Activated T-cell treated with anti-CD3 and anti-CD28 coated beads, Interleukin-2, amount 50 U/mL, for 72 hours (primary cell): ENCODE measurements at places on chromosomes 3 and 15. TPM values are rescaled to one million over a fixed set of nuclear protein-coding genes. Genes with fewer than 3 reads are reported as not detected.

The PLA2G4E gene
- total RNA-seq: not detected

The IMPG2 gene
- total RNA-seq: 0.86 TPM

The TMEM207 gene
- total RNA-seq: not detected

The POLG gene
- 74.1 TPM for total RNA-seq

The TMEM212 gene
- not detected for total RNA-seq

The SEMA4B gene
- total RNA-seq: 14.2 TPM

The INKA1 gene
- 1.5 TPM for total RNA-seq

The DPP8 gene
- 38.6 TPM for total RNA-seq

The ARHGEF26 gene
- 0.32 TPM for total RNA-seq

The SUMF1 gene
- 5.0 TPM for total RNA-seq

The SH3GL3 gene
- total RNA-seq: 0.19 TPM

The SCAANT1 gene
- total RNA-seq: not detected

The MME gene
- not detected for total RNA-seq

The SHQ1 gene
- 26.7 TPM for total RNA-seq

DNA sequence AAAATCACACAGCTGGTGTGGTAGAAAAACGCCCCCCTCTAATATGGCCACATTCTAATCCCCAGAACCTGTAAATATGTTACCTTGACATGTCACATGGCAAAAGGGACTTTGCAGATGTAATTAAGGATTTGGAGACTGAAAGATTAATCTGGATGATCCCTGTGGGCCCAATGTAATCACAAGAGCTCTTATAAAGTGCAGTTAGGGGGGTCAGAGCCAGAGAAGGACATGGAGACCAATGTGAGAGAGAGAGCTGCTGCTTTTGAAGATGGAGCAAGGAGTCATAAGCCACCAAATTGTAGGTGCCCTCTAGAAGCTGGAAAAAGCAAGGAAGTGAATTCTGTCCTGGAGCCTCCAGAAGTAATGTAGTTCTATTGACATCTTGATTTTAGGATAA, 152.6 kb downstream of the PEX5L start:
- no peak for DNase-seq

DNA sequence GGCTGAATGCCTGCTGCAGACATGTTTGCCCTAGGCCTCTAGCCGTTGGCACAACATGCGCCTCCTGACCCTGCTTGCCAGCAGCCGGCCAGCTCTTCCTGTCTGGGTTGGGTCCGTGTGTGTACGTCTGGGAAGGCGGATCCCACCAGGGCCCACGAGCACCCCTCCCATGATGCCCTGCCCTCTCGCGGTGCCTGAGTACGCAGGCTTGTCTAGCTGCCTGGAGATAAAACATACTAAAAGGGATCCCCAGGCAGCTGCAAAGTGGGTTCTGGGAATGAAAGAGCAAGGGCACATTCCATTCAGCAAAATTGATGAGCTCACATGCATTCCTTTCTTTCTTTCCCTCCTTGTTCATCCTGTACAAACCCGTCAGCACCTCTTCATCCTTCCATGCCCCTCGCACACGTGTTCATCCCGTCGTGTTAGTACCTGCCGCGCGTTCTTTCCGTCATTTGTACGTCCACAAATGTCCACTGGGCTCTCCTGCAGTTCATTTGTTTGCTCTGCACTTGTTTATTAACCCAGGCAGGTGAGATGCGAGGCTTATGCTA, 74.3 kb downstream of the FBLN2 start:
- no peak for DNase-seq

DNA sequence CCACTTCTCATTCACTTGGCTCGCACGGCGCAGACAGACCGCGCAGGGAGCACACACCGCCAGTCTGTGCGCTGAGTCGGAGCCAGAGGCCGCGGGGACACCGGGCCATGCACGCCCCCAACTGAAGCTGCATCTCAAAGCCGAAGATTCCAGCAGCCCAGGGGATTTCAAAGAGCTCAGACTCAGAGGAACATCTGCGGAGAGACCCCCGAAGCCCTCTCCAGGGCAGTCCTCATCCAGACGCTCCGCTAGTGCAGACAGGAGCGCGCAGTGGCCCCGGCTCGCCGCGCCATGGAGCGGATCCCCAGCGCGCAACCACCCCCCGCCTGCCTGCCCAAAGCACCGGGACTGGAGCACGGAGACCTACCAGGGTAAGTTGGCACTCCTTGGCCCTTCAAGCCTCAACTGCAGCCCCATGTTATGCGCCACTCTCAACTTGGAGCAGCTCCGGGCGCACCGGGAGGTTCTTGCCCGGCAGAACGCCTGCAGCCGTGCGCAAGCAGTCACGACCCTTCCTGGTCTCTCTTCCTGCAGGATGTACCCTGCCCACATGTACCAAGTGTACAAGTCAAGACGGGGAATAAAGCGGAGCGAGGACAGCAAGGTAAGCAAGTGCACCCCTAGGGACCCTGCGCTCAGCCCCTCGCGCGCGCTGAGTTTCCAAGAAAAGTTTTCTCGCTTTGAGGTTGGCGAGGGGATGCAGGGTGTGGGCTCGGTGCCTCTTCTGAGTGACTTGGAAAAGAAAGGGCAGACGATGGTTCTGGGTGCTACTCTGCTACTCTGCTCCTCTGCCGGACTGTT, at the start of gene BHLHE40:
BHLHE40 (plus strand) TSS at position 10 of the 801 bp plus-strand sequence; CDS start at position 292, 282 bp downstream.
- no peak for DNase-seq

DNA sequence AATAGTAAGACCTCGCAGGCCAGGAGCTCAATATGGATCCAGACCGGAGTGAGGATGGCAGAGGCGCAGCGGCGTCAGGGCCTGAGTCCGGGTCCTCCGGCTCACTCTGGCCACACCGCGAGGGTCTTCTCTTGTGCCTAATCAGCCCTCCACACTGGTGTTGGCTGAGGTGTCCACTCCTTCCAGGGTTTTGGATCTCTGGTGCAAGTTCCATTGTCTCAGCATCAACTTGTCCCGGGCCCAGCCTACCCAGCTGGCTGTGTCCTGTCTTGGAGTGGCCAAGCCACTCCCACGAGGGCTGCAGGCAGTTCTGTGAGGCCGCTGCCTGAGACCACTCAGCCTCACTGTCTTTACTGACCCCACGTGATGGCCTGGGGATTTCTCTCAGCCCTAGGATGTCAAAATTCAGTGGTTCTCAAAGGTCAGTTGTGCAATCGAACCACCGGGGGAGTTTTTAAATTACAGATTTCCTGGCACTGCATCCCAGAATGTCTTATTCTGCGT, 12.6 kb upstream of the GOLGA6L7 start:
- DNase-seq: no peak

- no peak for DNase-seq
Observed at GRCh38 chr15:36880224-36880912, 220.0 kb downstream of the MEIS2 start.

GRCh38 chr3:43373560-43373928, 87.2 kb downstream of the SNRK start:
- DNase-seq: no peak

GRCh38 chr3:122967356-122967755, 60.2 kb downstream of the SEMA5B start:
- no peak for DNase-seq

DNA sequence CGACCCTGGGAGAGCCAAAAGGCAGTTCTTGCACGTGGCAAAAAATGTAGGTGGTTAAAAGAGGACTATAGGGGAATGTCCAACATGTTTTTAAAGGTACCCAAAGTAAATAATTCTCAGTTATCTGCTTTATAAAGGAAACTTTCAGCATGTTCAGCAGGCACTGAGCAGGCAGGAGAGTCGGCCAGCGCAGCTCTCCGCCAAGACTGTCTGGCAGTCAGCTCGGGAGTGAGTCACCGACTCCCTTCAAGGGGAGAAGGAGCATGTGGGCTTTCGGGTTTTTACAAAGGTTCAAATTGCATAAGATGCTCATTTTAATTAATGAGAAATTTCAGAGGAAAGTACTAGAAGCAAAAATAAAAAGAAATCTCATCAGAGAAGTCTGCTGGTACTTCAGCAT, 7.0 kb downstream of the GABRA5 start:
- DNase-seq: no peak

DNA sequence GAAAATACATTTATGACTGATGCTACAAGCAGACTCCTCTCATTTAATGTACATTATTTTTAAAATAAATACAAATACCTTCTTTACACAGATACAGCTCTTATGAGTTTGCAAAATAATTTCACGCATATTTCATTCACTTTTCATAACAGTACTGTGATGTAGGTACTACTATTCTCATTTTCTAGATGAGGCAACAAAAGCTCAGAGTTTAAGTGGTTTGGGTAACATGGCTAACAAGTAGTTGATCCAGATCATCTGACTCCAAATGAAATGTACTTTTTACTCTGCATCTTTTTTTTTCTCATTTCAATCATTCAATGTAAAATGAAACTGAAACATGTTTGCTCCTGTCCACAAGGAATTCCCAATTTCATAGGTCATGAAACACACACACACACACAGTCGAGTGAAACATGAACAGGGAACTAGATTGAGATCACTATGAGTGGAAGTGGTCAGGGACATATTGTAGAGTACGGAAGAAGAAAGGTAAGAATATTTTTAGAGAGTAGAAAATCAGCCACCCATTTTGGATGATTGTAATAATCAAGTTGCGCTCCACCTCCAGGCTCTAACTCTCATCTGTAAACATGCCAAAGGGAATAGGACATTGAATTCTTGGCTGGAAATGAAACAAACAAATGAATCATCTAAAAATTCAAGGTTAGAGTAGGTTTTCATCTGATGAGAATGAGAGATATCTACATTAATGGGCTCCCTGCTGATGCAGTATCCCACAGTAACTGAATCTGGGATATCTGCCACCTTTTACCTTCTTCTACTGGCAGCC, 92.4 kb downstream of the CLDN1 start:
- DNase-seq: no peak

DNA sequence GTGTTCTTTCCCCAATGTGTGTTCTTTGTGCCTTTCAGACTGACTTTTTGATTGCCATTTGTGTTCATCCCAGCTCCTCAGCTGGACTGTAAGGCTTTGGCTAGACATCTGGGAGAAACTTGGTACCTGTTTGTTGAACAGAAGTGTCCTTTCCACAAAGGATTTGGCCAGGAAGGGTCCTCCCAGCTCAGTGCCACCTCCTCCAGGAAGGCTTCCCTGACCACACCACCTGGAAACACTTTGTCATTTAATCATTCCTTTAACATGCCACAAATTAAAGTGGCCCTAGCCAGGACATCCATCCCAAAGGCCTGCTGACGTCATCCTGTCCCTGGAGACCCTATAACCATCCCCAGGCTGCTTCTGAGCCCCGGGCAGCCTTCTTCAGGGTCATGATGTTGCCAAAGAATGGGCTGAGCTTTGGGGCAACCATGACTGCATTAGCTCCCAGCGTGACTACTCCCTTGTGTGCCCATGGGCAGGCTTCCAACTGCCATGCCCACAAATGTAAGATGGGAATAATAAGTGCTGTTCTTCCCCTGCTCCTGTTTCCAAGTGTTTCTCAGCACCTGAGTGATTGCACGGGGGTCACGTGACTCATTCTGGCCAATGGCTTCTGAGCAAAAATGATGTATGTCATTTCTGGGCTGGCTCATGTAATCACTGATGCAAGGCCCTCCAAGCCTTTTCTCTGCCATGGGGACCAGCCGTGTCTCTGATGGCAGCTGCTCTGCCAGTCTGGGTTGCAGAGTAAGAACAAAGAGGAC, 112.5 kb upstream of the SMAD3 start:
- no peak for DNase-seq

DNA sequence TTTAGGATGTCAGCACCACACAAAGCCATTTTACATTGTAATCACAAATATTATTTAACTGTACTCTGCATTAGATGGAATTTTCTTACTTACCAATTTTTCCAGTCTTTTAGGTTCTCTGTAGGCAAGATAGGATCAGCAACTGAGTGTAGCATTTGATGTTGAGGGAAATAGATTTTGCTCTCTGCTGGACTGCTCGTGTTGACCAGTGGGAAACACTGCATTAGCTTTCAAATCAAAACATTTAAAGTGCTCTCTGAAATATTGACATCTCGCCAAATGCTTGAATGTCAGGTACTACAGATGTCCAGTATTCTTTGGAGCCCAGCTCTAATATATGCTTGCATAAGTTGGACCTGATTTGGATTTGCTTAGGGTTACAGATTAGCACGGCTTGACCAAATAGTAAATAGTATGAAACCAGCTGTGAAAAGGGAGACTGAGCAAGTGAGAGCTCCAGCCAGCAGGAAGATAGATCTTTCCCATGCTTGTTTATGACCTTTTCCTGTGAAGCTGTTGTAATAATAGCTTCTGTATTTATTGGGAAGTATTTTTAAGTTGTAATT, 29.5 kb downstream of the P2RY14 start:
- DNase-seq: no peak

- no peak for DNase-seq
Observed at GRCh38 chr3:134917631-134918030, 122.6 kb downstream of the EPHB1 start.

DNA sequence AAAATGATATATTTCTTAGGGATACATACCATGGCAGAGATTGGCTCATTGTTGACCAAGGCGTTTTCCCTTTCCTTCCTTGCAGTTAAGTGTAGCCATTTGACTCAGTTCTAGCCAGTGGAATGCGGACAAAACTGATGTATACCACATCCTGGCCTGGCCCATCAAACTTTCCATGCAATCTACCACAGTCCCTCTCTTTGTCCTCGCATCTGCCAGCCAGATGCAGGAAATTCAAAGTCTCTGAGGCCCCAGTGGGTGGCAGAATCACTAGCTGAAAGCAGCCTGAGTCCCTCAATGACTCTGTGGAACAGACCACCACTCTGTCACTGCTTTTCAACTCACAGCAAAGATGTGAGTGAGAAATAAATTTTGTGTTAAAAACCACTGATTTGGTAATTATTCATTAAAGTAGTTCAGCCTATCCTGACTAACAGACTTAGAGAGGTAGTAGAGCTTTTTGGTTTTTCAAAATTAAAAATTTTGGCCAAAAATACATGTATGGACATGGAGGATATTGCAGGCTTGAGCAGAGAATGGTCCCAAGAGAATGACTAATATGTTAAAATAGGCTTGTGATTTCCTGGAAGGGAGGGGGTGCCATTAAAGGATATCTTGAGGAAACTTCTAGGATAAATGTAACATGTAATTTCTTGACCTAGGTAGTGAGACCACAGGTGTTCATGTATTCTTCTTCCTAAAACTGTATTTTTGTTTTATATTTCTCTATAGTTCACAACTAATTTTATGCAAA, 10.9 kb downstream of the LRRFIP2 start:
- peak; percentile 47 for DNase-seq

GRCh38 chr3:137347817-137348368, 390.1 kb downstream of the IL20RB start:
- no peak for DNase-seq

DNA sequence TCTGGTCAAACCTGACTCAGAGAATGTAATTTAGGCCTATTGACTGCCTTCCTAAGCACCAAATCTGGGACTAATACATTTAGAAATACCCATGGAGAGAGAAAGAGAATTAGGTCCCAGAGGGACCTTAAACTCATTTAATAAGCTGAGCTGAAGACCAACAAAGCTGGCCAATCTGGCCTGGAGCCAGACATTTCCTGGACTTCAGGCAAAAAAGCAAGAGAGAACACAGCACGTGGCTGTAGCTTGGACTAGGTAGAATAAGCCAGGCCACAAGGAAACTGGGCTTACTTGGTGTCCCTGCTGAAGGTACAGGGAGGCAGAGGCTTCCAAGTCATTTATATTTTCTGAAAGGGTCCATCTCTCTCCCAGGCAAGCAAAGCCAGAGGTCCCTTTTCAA, 88.1 kb downstream of the RTP4 start:
- no peak for DNase-seq

- no peak for DNase-seq
Observed at GRCh38 chr3:113148284-113148683, 63.1 kb upstream of the BOC start.

GRCh38 chr3:112604536-112604935, 36.4 kb downstream of the CCDC80 start:
- no peak for DNase-seq

GRCh38 chr15:51386960-51387698, 45.7 kb downstream of the GLDN start:
- DNase-seq: no peak

- DNase-seq: no peak
Observed at GRCh38 chr3:43361077-43361476, 74.7 kb downstream of the SNRK start.
